ENCODE measurements at places on chromosomes 7 and 10.

- DNase-seq, result no peak
Measured at GRCh38 chr10:74097776-74098175, 52.9 kb downstream of the AP3M1 start.

- no peak for DNase-seq
Measured at GRCh38 chr7:45717537-45718235, 143.5 kb downstream of the ADCY1 start.

DNA sequence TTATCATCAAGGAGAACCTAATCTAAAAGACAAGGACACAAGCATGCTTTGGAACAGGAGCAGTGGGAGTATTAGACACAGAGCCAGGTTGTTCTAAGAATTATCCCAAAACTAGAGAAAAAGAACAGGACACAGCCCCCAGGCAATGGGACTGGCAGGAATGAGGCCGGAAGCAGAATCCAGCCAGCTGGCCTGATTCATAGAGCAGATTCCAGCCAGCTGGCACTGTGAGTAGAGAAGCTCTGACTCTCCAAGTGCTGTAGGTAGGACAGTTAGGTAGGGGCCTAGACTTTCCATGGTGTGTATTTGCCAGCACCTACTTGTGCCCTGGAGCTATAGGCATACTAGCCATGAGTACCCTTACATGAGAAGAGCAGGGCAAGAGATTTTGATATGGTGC, 13.3 kb upstream of the RAB18 start:
- no peak for DNase-seq

DNA sequence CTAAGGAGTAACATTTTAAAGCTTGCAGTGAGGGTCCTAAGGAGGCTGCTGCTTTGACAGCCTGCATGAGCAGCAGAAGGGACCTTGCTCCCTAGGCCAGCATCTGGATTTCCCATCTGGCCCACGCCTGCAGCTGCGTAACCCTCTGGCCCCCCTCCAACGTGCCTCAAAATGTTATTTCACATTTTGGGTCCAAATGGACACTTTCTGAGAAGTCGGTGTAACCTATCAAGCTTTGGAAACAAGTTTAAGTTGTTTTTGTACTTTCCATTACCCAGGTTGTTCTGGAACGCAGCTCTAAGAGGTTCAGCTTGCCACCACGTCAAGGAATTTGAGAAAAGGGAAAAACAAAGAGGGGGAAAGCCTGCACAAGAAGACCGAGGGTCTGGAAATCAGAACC, 338.3 kb downstream of the KCNMA1 start:
- DNase-seq, result no peak

GRCh38 chr10:132609211-132609610, 71.6 kb downstream of the INPP5A start:
- DNase-seq, result no peak

DNA sequence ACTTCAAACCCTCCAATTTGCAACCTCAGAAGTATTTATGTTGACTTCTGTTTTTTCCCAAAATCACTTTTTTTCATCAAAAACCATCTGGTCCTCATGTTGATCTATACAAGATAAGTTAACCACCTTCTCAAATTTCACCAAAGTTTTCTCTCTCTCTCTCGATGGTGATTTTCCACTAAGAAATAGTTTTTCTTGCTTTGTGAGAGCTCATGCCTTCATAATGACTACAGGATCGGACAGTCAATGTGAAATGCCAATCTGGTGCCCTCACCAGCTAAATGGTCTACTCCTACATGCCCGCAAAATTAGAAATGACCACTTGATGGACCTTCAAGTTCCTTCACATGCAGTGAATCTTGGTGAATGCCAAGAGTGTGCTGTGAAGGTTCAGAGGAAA, 40.4 kb downstream of the CNNM1 start:
- no peak for DNase-seq

GRCh38 chr7:147033641-147034040, 917.0 kb downstream of the CNTNAP2 start:
- no peak for DNase-seq

DNA sequence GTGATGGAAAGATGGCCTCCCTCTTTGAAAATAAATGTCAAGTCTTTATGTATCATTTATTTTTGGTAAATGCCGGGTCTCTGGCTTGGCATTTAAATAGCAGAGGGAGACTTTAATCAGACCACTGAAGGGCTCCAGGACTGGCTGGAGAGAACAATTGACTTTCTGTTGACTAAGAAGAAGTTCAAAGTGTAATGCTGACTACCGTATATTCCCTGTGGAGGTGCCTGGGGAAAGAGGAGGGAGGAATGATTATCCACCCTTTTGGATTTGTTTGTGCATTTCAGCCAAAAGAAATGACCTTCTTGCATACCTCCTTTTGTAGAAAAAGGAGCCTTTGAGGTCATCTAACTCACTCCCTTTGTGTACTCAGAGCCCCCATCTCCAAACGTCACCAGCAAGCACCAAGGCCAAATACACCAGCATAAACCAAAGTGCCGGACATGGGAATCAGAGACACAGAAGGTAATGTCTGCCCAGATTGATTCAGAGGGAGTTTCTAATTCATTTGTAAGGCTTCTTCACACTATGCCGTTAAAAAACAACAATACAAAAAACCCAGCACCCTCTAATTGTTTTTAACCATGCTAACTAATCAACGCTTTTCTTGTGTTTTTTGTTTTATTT, 75.2 kb downstream of the PRLHR start:
- DNase-seq, result no peak

DNA sequence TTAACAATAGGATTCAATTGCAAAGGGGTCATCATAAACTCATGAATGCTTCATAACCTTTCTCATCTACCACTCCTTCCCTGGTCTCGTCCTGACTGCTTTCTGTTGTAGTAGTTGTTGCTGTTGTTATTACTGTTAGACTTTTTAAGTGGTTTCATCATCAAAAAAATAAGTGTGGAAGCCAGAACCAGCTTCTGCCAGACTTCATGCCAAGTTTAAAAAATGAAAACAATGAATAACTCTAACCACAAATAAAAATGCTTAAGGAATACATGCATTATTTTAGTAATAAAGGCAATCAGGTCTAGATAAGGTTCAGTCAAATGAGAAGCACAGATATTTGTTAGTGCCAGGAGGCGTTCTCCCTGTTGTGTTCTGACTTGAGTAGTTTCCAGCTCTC, 85.4 kb downstream of the PCLO start:
- no peak for DNase-seq
